ENCODE measurements at places on chromosomes 6 and 20.

GRCh38 chr6:18269253-18269652, 4.9 kb upstream of the DEK start:
- DNase-seq = peak; percentile 68

DNA sequence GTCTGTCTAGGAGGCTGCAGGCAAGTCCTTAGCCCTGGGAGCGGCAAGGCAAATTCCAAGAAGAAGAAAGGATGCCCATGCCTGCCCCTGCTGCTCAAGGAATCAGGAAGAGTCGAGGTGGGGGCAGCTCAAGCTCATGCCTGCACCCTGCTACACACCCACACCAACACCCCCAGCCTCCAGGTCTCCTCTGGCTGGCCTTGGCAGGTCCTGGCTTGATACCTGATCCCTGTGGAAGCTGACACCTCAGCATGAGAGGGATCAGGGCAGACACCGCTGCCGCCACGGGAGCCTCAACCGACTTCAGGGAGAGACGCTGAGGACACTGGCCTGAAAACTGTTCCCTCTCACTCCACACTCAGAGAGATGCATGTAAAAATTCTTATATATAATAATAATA, 35.5 kb upstream of the MAFB start:
- DNase-seq = no peak

DNA sequence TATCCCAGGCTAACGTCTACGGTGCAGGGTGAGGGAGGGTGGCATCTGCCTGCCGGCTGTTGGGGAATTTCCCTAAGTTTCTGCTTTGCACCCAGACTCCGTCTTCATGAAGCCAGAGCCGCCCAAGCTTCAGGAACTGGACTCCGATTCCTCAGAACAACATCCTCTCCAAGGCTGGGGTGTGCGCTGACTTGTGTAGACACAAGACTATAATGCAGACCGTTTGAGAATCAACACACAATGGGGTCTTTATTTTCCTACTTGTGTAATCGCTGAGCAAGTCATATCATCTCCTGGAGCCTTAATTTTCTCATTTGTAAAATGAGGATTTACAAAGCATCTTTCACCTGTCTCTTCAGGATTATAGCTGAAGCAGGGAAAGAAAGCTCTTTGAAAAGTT, 160.5 kb upstream of the AGPAT4 start:
- DNase-seq = no peak

GRCh38 chr6:138239774-138240173, 21.5 kb upstream of the PBOV1 start:
- no peak for DNase-seq

GRCh38 chr20:7859356-7859802, 80.9 kb downstream of the HAO1 start:
- DNase-seq = peak; percentile 77

- DNase-seq = no peak
Observed at GRCh38 chr20:33739493-33739892, 7.7 kb downstream of the ZNF341 start.

- peak; percentile 94 for DNase-seq
Observed at GRCh38 chr6:128569732-128570679, 49.6 kb upstream of the PTPRK start.

DNA sequence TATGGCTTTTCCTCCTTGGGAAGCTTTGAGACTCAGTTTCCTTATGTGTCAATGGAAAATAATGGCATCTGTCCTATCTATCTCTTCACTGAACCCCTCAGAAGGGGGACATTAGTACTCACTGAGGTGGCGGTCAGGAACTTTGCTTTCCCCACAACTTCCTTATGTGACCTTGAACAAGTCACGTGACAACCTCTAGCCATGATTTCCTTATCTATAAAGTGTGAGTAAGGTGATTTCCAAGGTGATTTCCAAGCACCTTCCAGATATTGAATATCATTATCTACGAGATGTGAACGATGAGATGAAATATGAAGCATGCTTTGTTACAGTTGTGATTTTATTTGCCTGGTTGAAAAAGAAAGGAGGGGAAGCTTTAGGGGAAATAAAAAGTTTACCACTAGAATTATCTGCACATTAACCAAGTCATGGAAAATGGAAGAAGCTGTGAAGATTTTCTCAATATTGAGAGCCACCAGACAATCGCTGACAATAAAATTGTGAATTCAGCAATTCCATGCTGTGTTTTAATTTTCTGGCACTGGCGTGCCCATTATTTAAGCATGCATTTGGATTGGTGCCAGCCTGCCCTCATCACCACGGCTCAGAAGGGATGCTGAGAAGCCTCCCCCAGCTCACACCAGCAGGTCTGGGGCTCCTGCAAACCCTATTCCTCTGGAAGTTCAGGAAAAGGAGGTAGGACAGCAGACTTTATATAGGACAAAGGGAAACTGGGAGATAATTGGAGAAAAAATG, 255.3 kb downstream of the CD83 start:
- DNase-seq = no peak

DNA sequence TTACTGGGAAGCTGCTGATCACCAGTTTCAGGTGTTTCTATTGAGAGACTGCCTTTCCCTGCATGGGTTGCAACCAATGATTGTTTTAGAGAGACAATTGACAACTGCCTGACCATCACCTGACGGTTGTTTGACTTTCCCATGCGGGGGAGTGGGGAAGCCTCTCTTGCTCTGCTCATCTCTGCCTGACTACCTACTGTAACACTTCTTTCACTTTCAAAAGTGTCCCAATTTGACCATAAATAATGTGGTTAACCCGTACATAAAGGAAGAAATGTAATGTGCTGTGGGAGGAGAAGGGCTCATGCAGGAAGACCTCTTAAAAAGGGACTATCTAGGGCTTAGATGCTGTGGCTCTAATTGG, 122.1 kb upstream of the PHACTR1 start:
- DNase-seq = no peak

DNA sequence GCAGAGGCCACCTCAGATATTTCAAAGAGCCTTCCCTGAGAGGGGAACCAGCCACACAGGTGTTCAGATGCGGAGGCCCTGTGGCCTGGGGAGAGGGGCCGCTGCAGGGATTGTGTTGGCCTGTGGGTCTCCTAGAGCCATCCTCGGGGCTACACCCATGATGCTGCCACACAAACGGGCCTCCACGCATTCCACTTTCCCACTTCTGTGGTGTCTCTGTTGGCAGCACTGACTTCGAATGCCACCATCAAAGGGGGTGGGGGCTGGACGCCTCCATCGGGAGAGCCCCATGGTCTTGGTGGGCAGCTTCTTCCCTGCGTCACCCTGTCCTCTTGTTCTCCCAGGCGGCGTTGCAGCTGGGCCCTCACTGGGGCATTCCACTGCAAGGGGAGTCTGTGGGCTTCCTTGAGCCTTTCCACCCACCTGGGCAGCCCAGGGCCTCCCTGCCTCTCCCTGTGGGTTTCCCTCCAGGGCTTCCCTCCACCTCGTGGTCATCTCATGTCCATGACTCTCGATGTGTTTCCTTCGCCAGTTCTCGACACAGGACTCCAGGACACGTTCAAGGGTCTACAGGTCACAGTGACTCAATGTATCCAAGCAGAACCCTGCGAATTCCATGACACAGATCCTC, 145.5 kb downstream of the ERMARD start:
- DNase-seq = no peak

DNA sequence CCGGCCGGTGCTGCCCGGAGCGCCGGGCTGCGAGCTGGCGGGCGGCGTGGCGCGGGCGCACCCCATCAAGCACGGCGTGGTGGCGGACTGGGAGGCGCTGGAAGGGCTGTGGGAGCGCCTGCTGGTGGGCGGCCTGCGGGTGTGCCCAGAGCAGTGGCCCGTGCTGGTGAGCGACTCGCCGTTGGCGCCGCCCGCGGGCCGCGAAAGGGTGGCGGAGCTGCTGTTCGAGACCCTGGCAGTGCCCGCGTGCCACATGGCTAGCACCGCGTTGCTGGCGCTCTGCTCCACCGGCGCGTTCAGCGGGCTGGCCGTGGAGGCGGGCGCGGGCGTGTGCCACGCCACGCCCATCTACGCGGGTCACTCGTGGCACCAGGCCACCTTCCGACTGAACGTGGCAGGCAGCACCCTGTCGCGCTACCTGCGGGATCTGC, 517 bp downstream of the ACTL10 start:
- DNase-seq = no peak

GRCh38 chr6:110626442-110626841, 150.0 kb upstream of the SLC22A16 start:
- DNase-seq = no peak

DNA sequence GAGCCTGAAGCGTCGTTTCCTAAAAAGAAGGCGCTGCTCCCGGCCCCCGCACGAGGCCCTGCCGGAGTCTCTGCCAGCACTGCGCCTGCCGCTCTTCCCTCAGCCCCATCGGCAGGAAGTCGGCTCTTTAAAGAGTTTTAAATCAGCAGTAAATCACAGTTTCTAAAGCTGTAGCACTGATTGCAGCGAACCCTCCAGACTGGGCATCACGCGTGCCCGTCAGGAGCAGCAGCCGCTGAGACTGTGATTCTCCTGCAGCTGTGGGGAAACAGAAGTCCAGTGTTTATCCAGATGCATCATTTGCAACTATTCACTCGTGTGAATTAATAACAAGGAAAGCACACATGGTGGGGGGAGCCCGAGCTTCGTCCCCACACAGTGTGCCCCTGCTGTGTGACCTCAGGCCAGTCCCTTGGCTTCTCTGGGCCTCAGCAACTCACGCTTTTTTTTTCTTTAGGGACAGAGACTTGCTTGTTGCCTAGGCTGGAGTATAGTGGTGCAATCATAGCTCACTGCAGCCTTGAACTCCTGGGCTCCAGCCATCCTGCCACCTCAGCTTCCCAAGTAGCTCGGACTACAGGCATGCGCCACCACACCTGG, 28.3 kb downstream of the DLL1 start:
- DNase-seq = no peak

DNA sequence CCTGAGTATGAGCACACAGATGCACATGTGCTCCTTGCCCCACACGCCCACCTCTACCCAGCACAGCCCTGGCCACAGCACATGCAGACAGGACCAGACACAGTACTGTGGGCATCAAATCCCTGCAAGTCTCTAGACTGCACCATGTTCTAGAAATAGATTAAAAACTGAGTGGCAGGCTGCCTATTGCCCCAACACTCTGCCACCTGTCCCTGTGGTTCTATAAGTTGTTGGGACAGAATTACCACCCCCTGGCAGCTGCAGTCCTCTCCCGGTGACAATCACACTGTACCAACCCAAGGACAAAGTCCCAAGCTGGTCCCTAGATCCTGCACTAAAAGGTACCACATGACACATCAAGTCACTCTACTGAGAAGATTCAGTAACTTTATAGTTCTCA, 70.2 kb downstream of the B3GAT2 start:
- DNase-seq = no peak

GRCh38 chr20:43722153-43722505, 4.7 kb downstream of the GTSF1L start:
- DNase-seq = no peak

DNA sequence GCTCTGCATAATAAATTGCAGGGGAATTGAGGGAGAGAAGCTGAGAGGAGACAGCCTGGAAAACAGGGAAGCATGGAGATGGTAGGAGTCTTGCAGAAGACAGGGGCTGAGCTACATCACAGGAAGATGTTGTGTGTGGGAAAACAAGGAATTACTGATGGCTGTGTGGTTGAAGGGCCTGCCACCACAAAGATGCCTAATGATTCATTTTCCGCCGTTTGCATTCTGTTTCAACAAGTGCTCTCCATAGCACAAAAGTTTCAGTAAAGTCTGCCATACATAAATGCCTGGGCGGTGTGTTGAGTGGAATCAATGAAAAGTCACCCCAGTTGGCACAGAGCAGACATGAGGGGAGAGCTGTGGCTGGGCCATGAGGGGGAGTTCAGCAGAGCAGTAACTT, 5.6 kb upstream of the KLHL31 start:
- peak; percentile 38 for DNase-seq

DNA sequence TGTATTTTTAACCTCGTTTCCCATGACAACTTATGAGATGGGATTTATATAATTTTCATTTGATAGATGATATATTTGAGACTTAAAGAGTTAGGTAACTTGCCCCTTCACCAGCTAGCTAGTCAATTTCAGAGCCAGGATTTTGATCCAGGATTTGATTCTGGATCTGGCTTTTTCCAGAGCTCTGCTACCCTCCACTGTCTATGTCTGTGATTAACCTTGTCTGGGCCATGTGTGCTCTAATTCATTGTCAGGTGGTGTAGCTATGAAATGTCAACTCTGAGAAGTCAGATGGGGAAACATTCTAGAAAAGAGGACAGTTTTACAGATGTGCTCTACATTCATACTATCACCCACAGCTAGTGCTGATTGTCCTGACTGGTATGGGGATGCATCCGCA, 42.5 kb upstream of the MLIP start:
- no peak for DNase-seq

- no peak for DNase-seq
Observed at GRCh38 chr6:11198663-11199603, 33.5 kb downstream of the NEDD9 start.

GRCh38 chr20:36284751-36285150, 21.4 kb upstream of the DLGAP4 start:
- no peak for DNase-seq

GRCh38 chr6:117464700-117465099, 17.8 kb upstream of the DCBLD1 start:
- no peak for DNase-seq

DNA sequence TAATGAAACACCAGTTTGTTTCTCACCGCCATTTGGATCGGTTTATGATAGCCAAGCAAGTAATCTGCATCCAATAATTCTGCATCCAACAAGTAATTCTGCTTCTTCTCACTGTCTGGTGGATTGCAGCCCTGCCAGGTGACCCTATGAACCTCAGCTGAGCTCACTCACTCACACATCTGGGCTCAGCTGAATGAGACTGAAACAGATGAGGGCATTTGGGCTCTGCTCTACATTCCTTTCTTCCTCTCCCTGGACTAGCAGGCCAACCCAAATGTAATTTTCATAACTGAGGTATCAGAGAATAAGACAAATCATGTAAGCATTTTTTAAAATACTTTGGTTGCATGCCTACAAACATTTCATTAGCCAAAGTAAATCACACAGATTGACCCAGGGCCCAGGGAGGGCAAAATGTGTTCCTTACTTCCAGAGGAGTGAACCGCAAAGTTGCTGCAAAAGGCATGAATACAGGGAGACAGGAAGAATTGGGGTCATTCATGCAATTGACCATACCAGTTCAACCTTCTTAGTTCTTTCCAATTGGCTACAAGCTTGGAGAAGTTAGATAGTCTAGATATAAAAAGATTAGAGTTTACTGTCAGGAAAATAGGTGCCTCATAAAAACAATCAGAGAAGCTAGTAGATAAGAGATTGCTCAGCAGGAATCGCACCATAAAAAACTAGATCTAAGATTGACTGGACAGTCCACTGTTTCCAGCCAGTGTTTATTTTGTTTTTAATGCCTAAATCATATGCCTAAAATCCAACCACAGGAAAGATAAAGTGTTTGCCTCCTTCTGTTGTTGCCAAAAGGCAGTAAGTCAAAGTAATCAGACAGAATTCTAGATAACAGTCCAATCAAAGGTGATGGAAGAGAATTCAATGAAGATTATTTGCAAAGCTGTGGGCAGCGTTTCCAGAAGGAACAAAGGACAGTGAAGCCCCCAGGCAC, 43.7 kb downstream of the CBLN4 start:
- DNase-seq = no peak

All from fibroblast of skin of scalp (primary cell).